ENCODE measurements at places on chromosomes 1 and 21.

- no peak for DNase-seq
- peaks cover 11% of the 10 kb centered on the region for H3K4me1 ChIP-seq
- H3K4me3 ChIP-seq, result no peak overlapping the region
- H3K27me3 ChIP-seq, result no peaks in the 10 kb centered on the region
- no peaks in the 10 kb centered on the region for H3K36me3 ChIP-seq
Observed at GRCh38 chr1:41730806-41731205, 187.9 kb downstream of the HIVEP3 start.

- H3K4me1 ChIP-seq, result peaks cover 2% of the 10 kb centered on the region
- no peak overlapping the region for H3K4me3 ChIP-seq
- H3K27me3 ChIP-seq, result no peaks in the 10 kb centered on the region
- no peak for DNase-seq
Observed at GRCh38 chr21:34794686-34795085, 125.9 kb downstream of the CLIC6 start.

DNA sequence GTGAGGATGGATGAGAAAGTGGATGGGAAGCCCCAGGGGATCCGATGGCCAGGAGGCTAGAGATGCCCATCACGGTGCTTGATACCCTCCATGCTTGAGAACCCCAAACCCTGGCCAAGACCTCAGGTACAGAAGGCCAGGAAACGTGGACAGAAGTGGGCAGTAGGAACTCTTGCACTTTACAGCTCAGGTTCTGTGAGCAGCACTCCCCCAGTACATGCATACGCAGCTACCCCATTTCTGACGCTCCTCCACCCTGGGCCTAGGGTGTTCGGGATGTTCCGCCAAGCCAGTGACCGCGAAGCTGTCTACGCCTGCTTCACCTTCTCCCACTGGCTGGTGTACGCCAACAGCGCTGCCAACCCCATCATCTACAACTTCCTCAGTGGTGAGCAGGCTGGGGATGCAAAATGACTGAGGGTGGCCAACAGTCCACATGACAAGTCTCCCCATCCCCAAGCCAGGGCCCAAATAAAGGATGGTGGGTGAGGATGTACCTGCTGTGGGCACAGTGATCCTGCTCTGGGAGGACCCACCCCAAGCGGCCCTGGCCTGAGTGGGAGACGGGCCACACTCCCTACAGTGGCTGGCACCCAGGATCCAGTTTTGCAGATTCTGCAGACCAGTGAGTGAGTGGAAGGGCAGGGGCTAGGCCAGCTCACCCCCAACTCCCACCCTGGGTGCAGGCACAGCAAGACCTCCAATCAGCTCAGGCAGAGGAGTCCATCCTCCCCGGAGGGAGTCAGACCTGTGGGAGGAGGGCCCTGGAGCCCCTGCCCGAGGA is 7.4 kb downstream of the HCRTR1 start:
- no peak overlapping the region for H3K27ac ChIP-seq
- H3K4me1 ChIP-seq, result peaks cover 17% of the 10 kb centered on the region
- H3K4me3 ChIP-seq, result no peak overlapping the region
- no peaks in the 10 kb centered on the region for H3K27me3 ChIP-seq
- peaks cover 21% of the 10 kb centered on the region for H3K36me3 ChIP-seq

- peak; percentile 23 for DNase-seq
- no peak overlapping the region for H3K4me3 ChIP-seq
- no peaks in the 10 kb centered on the region for H3K27me3 ChIP-seq
- H3K4me1 ChIP-seq, result peaks cover 8% of the 10 kb centered on the region
- H3K36me3 ChIP-seq, result peaks cover 28% of the 10 kb centered on the region
Observed at GRCh38 chr1:33008051-33008914, 28.4 kb downstream of the AK2 start.

DNA sequence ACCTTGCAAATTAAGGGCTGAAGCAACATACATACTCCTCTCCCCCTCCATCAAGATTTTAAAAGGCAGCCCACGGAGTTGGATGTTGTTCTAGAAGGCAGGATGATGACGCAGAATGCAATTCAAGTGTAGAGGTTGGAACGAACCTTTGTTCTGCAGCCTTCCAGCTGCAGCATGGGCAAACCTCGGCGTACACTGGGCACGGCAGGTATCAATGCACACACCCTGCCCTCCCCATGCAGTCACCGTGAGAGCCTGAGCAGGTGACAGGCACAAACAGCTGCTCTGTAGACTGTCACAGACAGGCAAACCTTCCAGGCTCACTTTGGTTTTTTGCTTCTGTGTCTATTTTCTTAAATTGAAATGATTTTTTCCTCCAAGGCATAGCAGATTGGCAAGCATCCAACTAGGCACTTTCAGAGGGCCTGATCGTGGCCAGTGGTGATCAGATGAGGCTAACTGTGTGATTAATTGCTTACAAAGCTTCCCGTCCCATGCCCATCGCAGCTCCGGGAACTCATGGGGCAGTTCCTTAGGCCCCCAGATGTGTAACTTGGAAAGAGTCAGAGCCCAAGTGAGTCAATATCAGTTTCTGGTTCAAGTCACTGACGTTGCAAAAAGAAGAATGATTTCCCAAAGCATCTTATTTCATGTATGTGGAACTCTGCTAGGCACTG is 82.3 kb downstream of the ITPKB start:
- DNase-seq, result peak; percentile 74
- no peaks in the 10 kb centered on the region for H3K27me3 ChIP-seq
- no peak overlapping the region for H3K27ac ChIP-seq
- H3K4me3 ChIP-seq, result peak overlapping the region; percentile 47
- H3K36me3 ChIP-seq, result no peaks in the 10 kb centered on the region

DNA sequence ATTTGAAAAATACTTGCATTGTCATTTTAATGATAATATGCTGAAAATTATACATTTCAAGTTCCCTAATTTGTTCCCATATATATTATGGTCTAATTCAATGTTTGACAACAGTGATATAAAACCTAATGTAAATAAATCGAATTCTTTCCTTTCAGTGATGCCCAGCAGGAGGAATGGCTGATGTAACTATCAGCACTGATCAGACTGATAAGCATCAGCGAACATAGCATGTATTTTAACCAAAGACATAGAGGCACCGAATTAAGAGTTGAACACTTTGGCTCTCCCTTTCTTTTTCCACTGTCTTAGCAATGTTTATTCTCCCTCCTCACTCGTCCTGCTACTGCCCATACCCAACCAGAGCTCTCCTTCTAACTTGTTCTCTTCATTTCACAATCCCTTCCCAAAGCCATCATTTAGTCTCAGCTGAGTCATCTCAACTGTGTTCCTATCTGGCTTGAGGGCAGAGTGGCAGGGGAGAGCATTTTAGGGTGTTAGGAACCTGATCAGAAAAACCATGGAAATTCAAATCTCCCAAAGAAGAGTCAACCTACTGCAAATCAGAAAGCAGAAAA is 58.8 kb upstream of the C1orf115 start:
- no peak overlapping the region for H3K27ac ChIP-seq
- peak; percentile 33 for DNase-seq
- H3K27me3 ChIP-seq, result no peaks in the 10 kb centered on the region
- H3K4me1 ChIP-seq, result no peaks in the 10 kb centered on the region

GRCh38 chr1:201119206-201120197 is 7.3 kb upstream of the CACNA1S start:
- peaks cover 11% of the 10 kb centered on the region for H3K4me1 ChIP-seq
- peaks cover 25% of the 10 kb centered on the region for H3K27me3 ChIP-seq
- H3K27ac ChIP-seq, result no peak overlapping the region
- H3K4me3 ChIP-seq, result no peak overlapping the region

DNA sequence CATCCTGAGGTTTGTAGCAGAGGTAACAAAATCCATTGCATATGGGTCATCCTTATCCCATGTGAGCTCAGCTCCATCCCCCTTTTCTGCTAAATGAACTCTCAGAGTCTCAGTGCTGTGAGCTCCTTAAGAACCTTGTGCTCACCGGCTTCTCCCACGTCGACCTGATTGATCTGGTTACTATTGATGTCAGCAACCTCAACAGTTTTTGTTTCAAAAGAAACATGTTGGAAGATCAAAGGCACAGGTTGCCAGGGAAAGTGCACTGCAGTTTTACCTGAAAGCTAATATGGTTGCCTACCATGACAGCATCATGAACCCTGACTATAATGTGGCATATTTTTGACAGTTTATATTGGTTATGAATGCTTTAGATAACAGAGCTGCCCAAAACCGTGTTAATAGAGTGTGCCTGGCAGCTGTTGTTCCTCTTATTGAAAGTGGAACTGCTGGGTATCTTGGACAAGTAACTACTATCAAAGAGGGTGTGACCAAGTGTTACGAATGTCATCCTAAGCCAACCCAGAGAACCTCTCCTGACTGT is 131.4 kb downstream of the HS2ST1 start:
- DNase-seq, result no peak
- no peaks in the 10 kb centered on the region for H3K27me3 ChIP-seq
- H3K27ac ChIP-seq, result no peak overlapping the region
- no peaks in the 10 kb centered on the region for H3K4me1 ChIP-seq
- H3K36me3 ChIP-seq, result no peaks in the 10 kb centered on the region
- no peak overlapping the region for H3K4me3 ChIP-seq

DNA sequence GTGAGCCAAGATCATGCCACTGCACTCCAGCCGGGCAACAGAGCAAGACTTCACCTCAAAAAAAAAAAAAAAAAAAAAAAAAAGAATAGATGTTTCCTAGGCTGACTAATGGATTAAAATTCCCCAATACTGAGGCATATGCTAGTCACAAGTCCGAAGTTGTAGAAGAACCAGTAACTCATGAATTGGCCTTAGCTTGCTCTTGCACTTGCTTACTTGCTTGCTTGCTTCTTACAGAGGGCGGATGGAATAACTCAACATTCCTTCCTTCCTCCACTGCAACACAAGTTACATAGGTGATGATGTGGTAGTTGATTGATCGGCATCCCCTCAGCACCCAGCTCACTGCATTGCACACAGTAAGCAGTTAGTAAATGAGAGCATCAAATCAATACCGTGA is 2.8 kb upstream of the TARS2 start:
- no peak overlapping the region for H3K4me3 ChIP-seq
- H3K27me3 ChIP-seq, result no peaks in the 10 kb centered on the region
- H3K36me3 ChIP-seq, result peaks cover 7% of the 10 kb centered on the region
- no peak for DNase-seq

DNA sequence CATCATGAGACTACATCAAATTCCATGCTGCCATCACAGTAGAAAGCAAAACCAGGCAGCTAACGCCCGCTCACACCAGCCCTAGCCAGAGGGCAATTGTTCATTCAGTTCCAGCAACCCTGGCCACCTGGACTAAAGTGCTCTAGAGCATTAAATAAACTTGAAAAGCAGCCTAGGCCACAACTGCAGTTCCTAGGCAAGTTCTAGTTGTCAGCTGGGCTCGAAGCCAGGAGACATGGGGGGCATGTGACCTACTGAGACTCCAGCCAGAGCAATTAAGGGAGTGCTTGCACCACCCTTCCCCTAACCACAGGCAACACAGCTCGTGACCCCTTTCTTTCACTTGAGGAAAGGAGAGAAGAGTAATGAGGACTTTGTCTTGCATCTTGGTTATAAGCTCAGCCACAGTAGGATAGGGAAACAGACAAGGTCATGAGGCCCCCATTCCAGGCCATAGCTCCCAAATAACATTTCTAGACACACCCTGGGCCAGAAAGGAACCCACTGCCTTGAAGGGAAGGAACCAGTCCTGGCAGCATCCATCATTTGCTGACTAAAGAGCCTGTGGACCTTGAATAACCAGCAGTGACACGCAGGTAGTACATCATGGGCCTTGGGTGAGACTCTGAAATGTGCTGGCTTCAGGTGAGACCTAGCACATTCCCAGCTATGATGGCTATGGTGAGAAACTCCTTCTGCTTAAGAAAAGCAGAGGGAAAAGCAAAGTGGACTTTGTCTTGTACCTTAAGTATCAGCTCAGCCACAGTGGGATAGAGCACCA is 77.0 kb downstream of the ZZZ3 start:
- peaks cover 12% of the 10 kb centered on the region for H3K4me1 ChIP-seq
- no peaks in the 10 kb centered on the region for H3K27me3 ChIP-seq
- peak; percentile 81 for DNase-seq
- H3K27ac ChIP-seq, result peak overlapping the region; percentile 51
- H3K36me3 ChIP-seq, result peaks cover 14% of the 10 kb centered on the region
- H3K4me3 ChIP-seq, result no peak overlapping the region

DNA sequence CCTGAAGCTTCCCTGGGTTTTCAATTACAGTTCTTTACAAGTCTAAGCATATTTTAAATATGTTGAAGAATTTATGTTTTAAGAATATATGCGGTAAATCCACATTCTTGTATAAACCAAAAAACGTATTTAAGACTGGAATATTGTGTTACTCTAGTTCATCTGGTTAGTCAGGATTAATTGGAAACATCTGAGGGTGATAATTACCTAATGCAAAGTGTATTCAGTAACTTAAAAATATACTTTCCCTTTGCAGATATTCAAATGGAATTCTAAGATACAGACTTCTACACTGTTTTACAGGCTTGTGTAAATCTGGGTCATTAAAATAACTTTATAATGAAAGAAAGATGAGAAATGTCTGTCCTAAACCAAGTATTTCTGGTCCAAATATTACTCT is 302.0 kb downstream of the VAV3 start:
- no peak overlapping the region for H3K4me3 ChIP-seq
- no peaks in the 10 kb centered on the region for H3K36me3 ChIP-seq
- H3K4me1 ChIP-seq, result peaks cover 4% of the 10 kb centered on the region
- no peaks in the 10 kb centered on the region for H3K27me3 ChIP-seq

DNA sequence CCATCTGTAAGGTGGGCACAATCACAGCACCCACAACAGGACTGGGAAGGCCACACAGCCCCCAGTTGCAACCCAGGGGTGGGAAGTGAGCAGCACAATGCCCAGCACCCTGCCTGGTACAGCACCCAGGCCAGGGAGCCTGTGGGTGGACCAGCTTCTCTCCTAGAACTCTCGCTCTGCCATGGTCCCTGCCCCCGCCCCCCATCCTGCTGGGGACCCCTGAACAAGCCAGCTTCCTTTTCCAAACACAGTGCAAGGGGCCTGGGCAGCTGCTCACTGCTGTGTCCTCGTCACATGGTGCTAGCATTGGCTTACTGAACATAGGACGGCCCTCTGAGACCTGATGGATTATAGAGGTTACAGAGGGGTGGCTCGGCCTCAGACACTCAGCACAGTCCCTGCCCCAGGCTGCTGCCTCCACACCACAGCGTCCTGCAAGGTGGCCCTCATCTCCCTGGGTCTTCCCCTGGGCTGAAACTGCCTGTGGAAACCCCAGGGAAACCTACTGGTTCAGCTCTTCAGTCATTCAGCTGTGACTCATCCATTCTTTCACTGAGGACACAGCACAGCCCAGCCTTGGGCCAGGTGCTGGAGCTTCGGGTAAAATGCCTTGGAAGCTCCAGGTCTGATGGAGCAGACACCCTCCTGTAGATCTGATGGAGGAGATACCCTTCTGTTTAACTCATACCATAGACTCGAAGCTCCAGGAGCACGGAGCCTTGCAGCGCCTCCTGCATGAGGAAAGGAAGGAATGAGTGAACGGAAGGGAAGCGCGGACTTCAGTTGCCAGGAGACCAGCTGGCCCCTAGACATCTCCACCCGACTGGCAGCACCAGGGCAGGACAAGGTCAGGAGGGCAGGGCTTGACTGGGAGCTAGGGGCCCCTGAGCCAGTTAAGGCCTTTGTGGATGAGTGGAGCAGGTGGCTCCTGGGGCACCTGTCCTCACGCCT is 8.1 kb upstream of the PRDM16 start:
- H3K27ac ChIP-seq, result no peak overlapping the region
- no peaks in the 10 kb centered on the region for H3K36me3 ChIP-seq
- DNase-seq, result no peak
- H3K4me1 ChIP-seq, result peaks cover 3% of the 10 kb centered on the region
